ENCODE measurements at places on chromosomes 1 and 21.

DNA sequence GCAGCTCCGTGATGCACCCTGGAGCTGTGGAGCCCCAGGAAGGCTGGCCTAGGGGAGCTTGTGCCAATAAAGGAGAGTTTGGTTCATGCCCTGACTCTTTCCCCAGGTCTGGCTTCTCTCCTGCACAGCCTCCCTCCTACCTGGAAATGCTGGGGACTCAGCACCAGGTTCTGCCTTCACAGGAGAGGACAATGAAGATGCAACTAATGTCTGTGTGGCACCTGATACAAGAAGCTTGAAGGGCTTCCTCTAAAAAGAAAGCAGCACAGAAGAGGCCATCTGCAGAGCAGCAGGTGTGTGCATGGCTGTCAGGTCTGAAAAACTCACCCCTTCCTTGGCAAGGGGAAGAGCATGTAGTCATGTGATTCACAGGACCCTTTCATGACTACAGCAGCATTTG is 43.7 kb upstream of the SLC44A3 start:
- DNase-seq = no peak

DNA sequence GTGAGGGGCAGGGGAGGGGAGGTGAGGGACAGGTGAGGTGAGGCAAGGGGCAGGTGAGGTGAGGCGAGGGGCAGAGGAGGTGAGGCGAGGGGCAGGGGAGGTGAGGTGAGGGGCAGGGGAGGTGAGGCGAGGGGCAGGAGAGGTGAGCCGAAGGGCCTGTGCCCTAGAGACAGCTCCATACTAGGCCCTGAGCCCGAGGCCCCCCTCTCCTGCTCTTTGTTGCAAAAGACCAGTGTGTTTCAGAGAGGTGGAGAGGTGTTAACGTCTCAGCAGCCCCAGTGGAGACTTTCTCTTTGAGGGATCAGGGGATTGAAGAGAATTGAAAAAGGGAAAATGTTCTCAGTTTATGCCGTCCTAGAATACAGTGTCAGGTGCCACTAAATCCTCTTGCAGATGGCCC is 44.2 kb downstream of the EPHB2 start:
- no peak for DNase-seq

- no peak for DNase-seq
These were observed 401.1 kb upstream of the CHRM3 start for GRCh38 chr1:238985312-238985711.

DNA sequence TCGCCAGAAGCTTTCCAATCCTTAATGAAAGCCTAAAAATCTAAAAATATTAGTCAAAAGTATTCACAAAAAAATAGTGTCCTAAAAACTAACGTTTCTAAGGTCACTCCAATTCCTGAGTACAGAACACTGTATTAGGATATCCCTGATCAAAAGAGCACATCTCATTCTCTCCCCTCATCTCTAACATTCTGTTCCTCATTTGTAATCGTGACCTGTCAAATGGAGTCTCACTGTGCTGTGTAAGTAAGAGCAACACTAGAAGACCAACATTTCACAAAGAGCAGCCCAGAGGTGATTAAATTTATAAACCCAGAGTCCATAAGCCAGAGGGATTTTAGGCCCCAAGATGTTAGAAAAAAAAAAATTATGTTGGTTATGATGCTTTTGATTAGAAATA is 26.3 kb downstream of the RGS2 start:
- no peak for DNase-seq

- no peak for DNase-seq
These were observed 75.5 kb downstream of the TPR start for GRCh38 chr1:186299570-186299969.
